Pancreas (tissue), 10 donors: ENCODE measurements at places on chromosomes 13 and 19. TPM values are rescaled to one million over a fixed set of nuclear protein-coding genes. Genes with fewer than 3 reads are reported as not detected.

Gene CEACAM4
- 1.1 TPM for total RNA-seq

GRCh38 chr13:99386911-99387788, 80.0 kb upstream of the GPR183 start:
- no peak for DNase-seq

GRCh38 chr13:70253411-70253810, 145.2 kb upstream of the KLHL1 start:
- no peak for DNase-seq

DNA sequence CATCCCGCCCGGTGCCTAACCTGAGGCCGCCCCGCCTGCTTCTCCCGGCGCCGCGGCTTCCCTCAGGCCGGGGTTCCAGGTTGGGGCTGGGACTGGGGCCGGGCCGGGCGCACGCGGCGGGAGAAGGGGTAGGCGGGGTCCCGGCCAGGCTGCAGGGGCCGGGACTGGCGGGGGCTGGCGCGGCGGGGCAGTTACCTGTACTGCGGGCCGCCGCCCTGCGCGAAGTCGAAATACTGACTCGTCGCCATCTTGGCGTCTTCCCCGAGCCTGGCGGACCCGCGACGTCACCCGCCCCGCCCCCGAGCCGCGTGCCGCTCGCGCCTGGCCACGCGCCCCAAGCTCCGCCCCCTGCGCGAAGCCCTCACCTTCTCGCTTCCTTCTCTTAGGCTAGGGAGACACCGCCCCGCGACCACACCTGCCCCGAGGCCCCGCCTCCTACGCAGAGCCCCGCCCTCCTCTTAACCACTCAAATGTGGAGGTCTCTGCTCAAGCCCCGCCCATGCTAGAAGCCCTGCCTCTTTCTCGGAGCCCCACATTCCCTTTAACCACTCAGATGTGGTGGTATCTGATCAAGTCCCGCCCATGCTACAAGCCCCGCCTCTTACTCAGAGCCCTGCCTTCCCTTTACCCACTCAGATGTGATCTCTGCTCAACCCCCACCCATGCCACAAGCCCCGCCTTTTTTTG, at the start of gene ZFR2:
TSS of gene ZFR2 (minus strand) at position 269 of the 687 bp plus-strand sequence. CDS start at position 248, 21 bp downstream.
- DNase-seq = no peak

- DNase-seq = no peak
Observed at GRCh38 chr19:18109341-18109732, 11.8 kb downstream of the MAST3 start.

DNA sequence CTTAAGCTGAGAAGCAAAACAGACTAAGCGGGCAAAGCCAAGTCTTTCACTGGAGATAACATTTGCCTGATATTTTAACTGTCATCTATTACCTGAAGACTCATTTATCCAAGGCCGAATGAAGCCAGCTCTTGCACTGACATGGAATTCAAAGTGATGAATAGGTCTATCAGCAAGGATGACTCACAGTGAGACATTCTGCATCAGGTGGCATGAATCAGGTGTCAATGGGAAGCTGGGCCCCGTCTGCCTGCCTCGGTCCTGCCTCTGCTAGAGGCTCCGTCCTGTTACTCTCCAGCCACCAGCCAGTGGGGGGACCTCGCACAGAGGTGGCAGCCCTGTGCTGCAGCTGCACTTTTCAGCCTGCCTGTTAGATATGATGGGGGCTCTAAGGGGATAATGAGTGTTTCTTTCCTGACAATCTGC, 23.5 kb downstream of the STARD13 start:
- DNase-seq = no peak

Gene PCDH9
- total RNA-seq = 3.8 TPM

DNA sequence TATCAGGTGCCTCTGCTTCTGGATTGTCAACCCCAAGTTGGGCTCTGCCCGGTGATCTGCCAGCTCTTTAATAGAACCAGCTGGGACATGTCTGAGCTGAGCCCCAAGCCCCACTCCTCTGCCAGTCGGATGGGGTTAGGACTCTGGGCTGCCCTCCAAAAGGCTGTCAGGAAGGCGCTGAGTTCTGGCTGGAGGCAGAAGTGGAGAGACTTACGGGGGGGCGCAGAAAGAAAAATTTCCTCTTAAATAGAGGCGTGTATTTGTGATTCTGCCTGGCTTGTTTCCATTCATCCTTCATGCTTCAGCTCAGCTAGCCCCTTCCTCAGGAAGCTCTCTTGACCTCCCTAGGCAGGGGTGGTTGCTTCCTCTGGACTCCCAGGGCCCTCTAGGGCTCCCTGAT, 985 bp upstream of the KCNK6 start:
- no peak for DNase-seq

DNA sequence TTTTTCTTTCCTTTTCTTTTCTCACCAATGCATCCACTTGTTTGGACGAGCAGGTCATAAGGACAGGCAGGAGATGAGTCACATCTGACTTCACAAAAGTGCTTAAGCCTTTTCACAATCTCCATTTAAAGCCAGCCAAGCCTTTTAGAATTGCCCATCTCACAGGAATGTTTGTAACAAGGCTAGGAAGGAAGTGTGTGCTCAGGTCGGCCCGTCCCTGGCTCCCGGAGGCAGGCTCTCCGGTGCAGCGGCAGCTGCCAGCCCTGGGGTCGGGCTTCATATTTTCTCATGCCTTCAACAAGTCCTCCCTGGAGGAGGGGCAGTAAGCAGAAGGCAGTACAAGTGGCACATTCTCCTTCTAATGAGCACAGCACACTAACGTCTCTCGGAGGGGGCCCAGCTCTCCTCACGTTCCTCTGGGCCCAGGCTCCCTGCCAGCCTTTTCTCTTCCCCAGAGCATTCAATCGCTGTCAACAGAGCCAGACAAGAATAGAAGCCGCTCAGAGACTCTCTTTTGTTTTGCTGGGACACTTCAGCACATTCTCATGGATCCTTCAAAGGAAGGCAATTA, 180.5 kb downstream of the COL4A1 start:
- DNase-seq = no peak

Gene GPR12
- not detected for total RNA-seq

Gene ZNF91
- 25.2 TPM for total RNA-seq

GRCh38 chr13:24232037-24232436, 71.5 kb downstream of the SPATA13 start:
- DNase-seq = no peak
